Globus pallidus (tissue), 1 donor: ENCODE measurements at places on chromosomes 1 and 21.
A peak's percentile ranks its signal among the peaks of the same experiment; 100 is the strongest.

- no peak for DNase-seq
Observed at GRCh38 chr1:173507847-173508209, 30.7 kb downstream of the PRDX6 start.

- DNase-seq, result no peak
Observed at GRCh38 chr1:103492003-103492625, 33.4 kb upstream of the RNPC3 start.

DNA sequence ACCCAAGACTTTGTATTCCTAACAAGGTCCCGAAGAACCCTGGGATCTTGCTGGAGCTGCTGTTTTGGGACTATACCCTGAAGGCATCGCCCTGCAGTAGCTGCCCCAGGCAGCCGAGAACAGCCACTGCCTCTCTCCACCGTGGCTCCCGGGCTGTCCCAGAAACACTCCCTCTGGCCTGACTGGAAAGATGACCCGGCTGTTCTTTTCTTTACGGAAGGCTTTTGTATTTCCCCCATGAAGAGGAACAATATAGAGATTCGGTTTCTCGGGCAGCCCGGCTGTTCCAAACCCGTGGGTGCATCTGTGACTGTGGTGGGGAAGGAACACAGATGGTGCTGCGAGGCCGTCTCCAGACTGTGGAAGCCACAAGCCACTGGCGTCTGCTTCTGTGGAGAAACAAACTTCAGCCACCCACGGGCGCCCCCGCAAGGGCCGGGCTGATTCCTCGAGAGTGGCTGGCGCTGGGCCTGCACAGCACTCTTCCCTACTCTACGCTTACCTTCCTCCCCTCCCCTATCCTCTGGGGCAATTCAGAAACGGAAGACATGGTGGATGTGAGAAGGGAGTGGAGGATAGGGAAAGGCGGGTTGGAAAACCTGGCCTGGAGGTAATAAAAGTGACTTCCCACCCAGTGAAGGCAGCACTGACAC is 33.7 kb upstream of the VASH2 start:
- peak; percentile 9 for DNase-seq

DNA sequence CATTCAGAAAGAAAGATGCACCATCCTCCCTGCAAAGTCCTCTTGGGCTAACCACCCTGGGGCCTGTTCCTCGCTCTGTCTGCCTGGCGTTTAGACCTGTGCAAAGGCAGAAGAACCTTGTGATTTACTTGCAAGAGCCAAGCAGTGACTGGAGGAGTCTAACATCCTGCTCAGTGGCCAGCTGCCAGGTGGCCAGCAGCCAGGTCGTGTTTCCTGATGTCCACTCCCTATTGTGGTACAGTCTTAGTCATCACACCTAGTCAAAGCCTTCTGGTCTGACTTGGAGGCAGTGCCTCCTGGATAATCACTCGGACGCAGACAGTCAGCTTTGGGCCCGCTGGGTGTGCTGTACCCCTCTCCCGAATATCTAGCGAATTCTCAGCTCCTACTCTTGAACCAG is 118.1 kb downstream of the PGBD5 start:
- no peak for DNase-seq

GRCh38 chr1:33147997-33148314 is 33.9 kb downstream of the TRIM62 start:
- DNase-seq, result no peak

GRCh38 chr1:6273380-6273891 is 12.5 kb upstream of the GPR153 start:
- DNase-seq, result peak; percentile 49

GRCh38 chr1:32480761-32481160 is 15.9 kb downstream of the ZBTB8B start:
- DNase-seq, result no peak

GRCh38 chr1:27332536-27333281 is 9.1 kb upstream of the SYTL1 start:
- peak; percentile 18 for DNase-seq

DNA sequence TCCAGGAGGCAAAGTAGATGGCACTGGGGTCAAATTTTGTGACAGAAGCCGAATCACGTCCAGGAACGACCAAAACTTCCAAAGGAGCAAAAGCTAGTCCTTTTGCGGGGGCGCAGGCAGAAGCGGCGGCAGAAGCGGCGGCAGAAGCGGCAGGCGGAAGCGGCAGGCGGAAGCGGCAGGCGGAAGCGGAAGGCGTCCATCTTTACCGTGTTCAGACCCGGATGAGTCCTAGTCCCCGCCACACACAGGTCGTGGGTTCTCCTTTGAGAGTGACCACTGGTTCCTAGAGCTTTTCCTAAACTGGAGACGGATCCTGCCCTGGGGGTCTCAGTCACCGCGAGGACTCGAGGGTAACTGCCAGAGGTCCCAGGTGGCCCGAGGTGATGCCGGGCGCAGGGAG is 53.6 kb downstream of the POFUT2 start:
- no peak for DNase-seq

DNA sequence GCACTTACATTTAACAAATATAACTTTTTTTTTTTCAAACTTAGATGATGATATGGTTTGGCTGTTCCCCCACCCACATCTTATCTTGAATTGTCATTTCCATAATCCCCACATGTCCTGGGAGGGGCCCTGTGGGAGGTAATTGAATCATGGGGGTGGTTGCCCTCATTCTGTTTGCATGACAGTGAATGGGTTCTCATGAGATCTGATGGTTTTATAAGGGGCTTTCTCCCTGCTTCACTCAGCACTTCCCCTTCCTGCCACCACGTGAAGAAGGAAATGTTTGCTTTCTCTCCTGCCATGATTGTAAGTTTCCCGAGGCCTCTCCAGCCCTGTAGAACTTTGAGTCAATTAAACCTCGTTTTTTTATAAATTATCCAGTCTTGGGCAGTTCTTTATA is 432.6 kb downstream of the AMY1C start:
- DNase-seq, result no peak

DNA sequence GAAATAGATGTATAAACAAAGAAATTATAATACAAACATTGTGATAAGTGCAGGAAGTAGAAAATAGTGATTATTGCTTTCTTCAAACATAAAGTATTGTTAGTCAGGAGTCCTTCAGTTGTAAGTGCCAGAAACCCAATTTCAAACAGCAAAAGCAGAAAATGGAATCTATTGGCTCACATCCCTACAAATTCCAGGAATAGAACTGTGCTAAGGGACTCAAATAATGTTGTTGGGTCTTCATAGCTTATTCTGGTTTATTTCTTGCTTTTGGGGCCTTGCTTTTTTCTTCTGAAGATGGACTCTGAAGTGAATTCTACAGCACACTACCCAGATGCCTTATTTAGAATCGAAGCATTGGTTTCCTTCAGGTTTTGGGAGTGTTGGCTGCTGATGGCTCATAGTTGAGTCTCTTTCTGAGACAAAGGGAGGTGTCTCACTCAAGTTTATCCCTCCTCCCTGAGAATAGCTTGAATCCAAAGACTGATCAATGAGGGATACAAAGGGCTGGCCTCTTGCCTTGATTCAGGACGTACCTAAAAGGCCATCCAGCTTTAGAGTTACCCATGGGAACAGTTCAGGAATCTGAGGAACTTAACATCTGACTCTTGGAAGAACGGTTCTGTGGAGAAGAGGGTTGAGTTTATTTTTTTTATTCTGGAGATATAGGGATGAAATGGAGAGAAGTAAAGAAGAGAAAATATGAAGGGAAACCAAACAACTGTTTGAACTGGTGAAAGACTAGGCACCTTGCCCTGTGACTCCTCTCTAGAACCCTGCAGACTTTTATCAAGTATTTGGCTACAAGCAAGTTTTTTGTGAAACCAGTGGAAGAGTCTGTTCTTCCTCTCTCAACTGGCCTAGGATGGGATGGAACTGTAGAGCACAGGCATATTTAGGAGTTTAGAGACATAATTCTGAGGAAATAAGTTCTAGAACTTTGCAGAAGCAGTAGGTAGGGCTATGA is 39.0 kb upstream of the ATG4C start:
- no peak for DNase-seq
